ENCODE measurements at places on chromosomes 4 and X.
A peak's percentile ranks its signal among the peaks of the same experiment; 100 is the strongest.

GRCh38 chrX:41137589-41137988, 52.3 kb downstream of the USP9X start:
- DNase-seq: no peak

GRCh38 chrX:98379134-98379533, 1495.4 kb downstream of the RPA4 start:
- no peak for DNase-seq

DNA sequence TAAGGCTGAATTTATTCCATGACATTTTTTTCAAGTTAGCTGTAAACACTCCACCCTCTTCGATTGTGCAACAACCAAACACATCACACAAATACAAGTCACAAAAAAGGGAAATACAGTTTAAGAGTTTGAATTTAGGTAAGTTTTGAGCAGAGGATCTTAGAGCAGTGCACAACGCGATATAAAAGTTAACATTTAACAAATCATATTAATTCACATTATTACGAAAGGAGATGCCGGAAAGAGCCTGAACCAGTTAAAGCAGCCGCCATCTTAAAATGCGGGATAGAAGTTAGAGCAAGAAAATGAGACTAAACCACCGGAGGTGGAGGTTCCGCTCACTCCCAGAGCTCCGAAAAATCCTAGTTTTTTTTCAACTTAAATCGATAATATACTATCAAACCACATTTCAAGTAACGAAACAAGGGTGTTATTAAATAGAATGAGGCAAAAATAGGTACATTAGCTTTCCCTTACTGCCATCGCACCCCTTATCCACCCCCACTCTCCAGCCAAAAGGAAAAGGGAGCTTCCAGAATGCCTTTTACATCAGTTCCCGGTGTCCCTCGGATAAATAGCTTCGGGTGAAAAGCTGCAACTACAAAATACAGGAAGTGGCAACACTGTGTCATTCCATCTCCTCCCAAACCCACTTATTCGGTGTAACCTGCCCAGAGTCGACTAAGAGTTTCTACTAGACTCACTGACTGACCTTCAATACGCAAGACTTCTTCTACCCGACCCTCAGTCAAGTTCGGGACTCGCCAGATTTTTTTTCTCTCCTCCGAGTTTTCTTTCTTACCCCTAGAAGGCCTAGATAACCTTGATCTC, 1.9 kb downstream of the UBE2D3 start:
- DNase-seq: peak; percentile 2

- no peak for DNase-seq
These were observed 223.1 kb upstream of the BCOR start for GRCh38 chrX:40320819-40321218.

- no peak for DNase-seq
These were observed 104.3 kb downstream of the DCTD start for GRCh38 chr4:182812916-182813315.
